Fibroblast of skin of left quadriceps (primary cell): ENCODE measurements at places on chromosomes 7 and 10.

GRCh38 chr10:122265896-122266295, 5.2 kb upstream of the BTBD16 start:
- DNase-seq: no peak

DNA sequence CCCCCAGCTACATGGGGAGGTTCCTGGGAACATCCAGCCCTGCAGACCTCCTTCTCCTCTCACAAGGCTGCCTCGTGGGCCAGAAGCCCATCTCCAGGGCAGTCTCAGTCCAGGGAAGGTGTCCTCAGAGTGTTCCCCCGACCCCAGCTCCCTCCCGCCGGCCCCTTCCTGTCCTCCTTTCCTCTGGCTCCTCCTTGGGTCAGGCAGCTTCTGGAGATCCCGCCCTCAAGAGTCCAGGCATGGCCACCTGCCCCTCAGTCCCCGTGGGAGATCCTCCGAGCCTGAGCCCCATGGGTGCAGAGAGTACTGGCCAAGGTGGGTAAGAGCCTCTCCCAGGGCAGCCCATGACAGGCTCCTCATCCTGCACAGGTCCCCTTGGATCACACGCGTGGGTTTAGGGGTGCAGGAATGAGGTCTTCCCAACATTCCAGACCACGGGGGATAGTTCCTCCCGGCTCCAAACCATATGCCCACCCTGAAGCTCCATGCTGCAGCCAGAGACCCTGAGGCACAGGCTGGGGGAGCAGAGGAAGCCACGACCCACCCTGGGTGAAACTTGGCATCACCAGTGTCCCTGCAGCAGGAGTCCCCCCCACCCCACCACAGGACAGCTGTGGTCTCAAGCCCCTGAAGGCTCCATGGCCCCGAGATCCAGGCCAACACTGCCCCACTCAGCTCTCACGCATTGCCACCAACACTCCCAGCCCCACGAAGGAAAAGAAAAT, 65.5 kb downstream of the OAT start:
- no peak for DNase-seq

DNA sequence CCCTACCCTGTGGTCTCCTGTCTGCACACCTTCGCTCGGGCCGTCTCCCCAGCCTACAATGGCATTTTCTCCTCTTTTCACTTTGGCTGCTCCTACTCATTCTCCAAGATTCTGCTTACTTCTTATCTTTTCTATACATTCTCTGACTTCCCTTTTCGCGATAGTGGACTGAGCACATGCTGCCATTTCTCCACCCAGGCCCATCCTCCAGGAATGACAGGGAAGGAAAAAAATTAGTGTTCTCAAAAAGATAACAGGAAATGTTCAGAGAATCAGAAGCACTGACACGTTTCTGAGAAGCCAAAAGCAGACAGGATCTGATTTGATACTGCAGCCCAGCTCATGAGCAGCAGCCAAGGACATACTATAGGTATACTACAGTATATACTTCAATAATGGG, 6.4 kb upstream of the ANXA11 start:
- no peak for DNase-seq

DNA sequence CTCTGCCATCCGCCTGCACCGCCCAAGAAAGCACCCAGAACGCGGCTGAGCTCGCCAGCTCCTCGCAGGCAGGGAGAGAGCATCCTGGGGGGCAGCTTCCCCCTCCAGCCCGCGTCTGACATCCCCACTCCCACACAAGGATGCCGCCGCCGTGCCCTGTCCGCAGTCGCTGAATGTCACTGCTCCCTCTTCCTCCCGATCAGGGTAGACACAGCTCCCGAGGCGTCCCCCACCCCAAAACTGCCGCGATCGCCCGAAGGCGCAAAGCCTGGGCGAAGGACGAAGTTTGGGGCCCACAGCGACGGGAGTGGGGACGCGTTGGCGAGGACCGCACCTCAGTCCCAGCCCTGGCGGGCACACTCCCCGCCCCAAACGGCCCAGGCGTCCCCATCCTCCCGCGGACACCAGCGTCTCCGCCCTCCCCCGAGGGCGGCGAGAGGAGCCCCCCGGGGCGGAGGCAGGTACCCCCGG, 1.5 kb upstream of the KAT6B start:
- DNase-seq: no peak

DNA sequence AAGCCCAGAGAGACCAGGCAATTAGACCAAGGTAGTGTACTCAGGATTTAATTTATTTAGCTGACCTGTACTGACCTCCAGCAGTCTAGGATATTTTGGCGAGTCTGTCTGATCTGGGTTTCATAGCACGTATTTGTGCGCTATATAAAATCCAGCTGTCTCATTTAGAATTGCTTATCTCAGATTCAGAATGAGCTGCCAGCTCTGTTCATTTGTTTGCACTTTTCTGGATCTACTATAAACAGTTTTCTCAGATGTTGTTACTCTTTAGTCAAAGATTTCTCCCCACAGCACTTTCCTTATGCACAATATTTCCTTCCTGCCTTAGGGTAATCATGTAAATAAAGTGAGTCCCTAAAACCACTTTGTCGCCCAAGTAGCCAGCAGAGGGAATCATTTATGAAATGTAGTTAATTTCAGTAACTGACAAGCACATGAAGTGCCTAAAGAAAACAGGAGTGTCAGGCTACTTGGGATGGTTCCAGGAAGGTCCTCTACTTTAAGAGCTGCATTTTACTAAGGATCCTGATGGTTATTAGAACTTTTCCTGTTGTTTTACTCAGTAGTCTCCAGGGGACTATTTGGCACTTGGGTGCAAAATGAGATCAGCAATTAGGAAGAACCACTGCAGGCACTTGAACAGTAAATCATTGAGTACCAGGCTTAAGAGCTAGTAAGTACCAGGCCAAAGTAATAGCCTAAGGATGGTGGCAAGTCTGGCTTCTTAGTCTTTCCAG, 226.4 kb downstream of the TWIST1 start:
- no peak for DNase-seq

DNA sequence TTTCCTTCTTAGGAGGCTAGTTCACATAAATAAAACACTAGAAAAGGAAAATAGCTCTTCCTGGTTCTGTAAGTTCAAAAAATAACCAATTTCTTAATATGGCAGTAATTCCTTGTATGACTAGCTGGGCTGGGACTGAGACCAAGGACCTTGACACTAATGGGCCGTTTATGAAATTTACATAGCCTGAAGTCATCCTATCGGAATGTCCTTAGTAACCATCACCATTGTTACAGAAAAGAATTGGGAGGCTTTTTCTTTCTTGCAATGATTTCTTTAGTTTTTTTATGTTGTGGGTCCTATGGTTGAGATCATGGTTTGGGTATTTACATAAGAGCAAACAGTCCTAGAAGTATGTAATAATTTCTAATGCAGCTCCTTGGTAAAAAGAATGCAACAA, 87.1 kb upstream of the HDAC9 start:
- peak; percentile 87 for DNase-seq

- peak; percentile 75 for DNase-seq
Observed at GRCh38 chr10:33143160-33143728, 185.2 kb upstream of the ITGB1 start.

- DNase-seq: no peak
Observed at GRCh38 chr10:77649333-77650331, 12.0 kb upstream of the KCNMA1 start.

DNA sequence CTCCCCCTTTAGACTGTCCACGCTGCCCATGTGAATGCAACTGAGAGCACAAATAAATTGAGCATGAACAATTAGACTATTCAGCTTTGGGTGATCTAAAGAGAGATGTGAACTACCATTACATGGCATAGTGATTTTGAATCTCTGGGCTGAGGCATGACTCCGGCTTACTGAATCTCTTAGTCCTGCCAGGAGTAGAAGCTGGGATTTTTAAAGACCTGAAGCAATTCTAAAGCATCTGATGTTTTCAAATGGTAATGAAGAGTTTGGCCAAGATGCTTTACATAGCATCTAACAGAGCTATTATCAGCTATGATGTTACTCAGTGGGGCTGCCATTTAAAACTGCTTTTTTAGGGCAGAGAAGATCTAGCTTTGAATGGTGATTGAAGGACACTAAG, 1059.1 kb downstream of the SORCS3 start:
- no peak for DNase-seq

DNA sequence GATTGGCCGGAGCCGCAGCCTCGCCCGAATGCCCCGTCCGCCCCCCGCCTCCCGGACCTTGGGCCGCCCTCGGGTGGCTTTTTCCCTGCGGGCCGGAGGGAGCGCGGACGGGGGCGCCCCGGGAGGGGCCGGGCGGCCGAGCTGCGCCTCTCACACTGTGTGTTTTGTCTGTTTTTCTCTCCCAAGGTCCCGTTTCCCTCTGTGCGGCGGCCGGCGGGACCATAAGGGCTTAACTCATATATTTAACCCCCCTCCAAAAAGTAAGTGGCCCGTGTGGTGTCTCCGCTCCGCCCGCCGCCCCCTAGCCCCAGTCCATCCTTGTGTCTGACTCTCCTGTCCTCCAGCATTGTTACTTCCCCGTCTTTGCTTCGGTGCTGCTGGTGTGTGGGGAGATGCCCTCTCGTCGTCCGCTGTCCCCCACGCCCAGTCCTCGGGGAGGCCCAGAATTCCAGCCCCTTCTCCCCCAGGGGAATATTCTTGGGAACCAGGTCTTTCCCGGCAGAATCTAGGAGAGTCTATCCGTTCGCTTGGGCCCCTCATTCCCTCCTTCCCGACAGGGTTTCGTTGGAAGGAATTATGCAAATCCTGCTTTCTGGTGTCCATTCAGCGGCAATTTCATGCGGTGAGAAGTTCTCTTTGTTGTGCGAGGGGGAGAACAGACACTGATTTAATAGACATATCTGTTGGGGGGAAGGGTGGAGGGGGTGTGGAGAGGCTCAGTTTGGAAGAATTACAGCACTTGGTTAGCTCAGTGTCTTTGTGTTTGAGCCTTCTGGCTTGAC, 1.3 kb downstream of the LCOR start:
- no peak for DNase-seq

- DNase-seq: peak; percentile 33
Observed at GRCh38 chr7:604001-604883, 84.6 kb upstream of the PDGFA start.

- DNase-seq: peak; percentile 24
Observed at GRCh38 chr10:112471878-112472487, 25.0 kb downstream of the VTI1A start.

GRCh38 chr10:24007359-24007758, 201.6 kb upstream of the KIAA1217 start:
- no peak for DNase-seq

GRCh38 chr10:61219696-61220095, 233.5 kb downstream of the TMEM26 start:
- DNase-seq: no peak

GRCh38 chr10:111560027-111560426, 483.2 kb downstream of the ADRA2A start:
- no peak for DNase-seq

- peak; percentile 27 for DNase-seq
Observed at GRCh38 chr7:28688651-28689050, 269.5 kb downstream of the TRIL start.
